D721Med (cell line): ENCODE measurements at places on chromosomes 11 and 22.

- DNase-seq, result no peak
These were observed 106.4 kb upstream of the SLC5A12 start for GRCh38 chr11:26828288-26828687.

DNA sequence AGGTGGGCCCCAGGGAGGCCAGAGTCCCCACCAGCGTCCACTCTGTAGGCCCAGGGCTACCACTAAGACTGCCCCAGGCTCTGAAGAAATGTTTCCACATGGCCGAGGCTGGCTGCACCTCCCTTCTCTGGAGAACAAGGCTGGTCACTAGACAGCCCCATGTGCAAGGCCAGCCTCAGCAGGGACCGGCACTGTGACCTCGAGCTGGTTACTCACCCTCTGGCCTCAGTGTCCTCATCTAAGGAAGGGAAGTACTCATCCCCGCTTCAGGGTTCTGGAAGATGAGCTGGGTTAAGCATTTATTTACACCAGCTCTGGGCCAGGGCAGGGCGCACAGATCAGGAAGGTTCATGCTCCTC lies 9.7 kb downstream of the PMM1 start:
- DNase-seq, result no peak

DNA sequence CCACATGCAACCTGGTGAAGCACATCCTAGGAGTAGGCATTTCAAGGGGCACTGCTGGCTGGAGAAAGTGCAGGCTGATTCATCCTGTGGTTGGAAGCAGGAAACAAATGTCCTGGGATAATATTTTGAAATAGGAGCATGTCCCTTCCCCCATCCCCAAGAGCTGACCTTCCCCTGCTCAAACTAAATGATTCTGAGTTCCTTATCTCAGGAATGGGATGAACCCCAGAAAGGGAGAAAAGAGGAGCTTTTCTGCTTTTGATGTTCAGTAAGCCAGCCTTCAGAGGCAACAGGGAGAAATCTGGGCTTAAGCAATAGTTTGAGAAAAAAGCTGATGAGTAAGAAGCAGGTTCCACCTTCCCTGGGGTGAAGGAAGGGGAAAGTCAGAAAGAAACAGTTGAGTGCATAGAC lies 19.5 kb upstream of the SPON1 start:
- no peak for DNase-seq

DNA sequence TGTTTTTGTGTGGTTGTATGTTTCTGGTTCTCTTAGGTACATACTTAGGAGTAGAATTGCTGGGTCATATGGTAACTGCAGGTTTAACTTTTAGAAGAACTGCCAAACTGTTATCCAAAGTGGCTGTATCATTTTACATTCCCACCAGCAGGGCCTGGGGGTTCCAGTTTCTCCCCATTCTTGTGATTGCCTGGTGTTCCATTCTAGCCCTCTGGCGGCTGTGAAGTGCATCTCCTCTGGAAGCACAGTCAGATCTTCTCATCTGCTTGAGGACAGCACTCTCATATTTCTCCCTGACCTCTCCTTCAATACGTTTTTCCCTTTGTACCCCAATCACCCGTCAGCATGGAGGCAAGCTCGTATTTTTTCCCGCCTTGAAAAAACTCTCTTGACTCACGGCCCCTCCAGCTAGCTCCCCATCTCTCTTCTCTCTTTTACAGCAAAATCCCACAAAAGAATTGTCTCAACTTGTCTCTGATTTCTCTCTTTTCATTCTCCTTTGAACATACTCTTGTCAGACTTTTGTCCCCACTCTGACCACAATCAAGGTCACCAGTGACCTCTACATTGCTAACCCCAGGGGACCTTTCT lies 56.8 kb upstream of the THY1 start:
- no peak for DNase-seq

GRCh38 chr11:44607319-44607962 lies 42.0 kb downstream of the CD82 start:
- no peak for DNase-seq

DNA sequence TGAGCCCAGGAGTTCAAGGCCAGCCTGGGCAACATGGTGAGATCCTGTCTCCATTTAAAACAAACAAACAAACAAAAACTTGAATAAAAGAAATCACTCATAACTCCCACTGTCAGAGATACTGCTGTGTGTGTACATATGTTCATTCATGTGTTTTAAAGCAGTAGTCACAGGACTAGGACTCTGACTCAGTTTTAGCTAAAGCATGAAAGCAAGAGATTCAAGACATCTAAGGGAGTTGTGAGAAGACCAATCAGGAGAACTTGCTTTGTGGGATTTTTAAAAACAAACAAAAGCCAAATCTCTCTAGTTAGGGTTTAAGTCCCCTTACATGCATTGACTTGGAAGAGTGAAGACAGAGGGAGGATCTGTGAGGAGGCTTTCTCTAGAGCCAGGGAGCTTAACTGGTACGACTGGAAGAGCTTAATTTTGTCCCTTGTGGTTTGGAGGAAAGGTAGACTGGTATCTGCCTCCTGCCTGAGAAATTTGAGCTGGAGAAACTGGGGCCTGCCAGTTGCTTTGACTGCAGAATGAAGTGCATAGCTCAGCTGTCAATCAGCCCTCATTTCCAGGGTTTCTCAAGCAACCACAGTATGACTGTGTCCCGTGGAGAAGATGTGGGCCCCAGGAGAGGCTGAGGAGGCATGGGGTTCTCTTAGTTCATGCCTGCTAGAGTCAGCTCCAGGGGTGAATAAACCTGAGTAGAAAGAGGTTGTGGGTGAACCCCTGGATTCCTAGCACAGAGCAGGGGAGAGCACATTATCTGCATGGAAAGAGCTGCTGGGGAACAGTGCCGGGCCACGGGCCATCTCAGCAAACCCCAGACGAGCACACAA lies 30.6 kb downstream of the EXPH5 start:
- no peak for DNase-seq

- DNase-seq, result no peak
These were observed 148.6 kb downstream of the TRIM29 start for GRCh38 chr11:119989159-119989821.

GRCh38 chr11:6630632-6631291 lies 11.5 kb upstream of the TPP1 start:
- no peak for DNase-seq

- no peak for DNase-seq
These were observed 3.1 kb upstream of the ADM start for GRCh38 chr11:10301656-10302358.

- DNase-seq, result peak; percentile 49
These were observed 2.2 kb downstream of the CPT1B start for GRCh38 chr22:50576070-50576469.

DNA sequence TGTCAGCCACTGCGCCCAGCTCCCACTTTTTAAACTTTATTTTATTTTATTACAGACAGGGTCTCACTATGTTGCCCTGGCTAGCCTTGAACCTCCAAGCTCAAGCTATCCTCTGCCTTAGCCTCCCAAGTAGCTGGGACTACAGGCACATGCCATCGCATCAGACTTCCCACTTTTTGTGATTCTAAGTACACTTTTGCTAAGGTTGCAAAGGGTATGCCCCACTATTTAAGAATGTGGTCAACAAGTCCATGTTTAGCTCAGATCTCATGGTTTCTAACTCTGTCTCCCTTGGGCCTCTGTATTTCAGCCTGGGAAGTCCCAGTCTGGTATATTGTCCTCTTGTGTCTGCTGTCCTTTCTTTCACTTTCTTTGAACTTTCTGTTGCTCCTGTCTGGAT lies 35.3 kb downstream of the EXPH5 start:
- no peak for DNase-seq

DNA sequence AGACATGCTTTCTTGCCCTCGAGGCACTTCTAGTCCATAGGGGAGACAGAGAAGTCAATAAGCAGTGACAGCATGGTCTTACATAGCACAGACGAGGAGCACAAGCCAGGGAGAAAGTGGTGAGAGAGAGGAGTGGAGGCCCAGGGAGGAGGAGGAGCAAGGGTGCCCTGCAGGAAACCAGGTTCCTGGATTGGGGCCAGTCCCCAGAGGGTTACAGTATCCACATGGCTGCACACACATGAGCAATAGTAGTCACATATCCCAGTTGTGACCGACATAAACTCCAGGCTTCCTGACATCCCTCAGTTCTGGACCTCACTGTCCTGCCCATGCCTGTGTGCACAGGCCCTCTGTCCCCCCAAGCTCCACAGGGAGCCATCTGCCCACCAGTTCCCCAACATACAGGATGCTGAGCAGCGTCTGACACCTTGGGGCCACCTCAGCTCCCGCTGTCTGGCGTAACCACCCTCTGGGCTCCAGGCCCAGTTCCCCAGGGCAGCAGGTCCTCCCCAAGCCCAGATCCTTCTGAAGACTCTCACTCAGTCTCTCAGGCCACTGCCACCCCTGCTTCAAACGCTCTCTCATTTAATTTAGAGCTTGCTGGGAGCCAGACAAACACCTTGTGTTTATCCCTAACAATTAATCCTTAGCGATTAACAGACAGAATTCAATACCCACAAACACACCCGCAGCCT lies 53.7 kb downstream of the DSCAML1 start:
- peak; percentile 73 for DNase-seq

DNA sequence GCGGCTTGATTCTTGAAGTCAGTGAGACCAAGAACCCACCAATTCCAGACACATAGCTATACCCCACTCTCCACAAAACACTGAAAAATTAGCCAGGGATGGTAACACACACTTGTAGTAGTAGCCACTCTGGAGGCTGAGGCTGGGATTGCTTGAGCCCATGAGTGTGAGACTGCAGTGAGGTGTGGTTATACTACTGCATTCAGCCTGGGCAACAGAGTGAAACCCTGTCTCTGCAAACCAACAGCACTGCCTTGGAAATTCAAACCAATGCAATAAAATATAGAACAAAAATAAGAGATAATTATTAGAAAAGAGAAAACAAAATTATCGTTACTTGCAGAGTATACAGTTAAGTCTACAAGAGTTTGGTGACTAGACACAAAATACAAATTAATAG lies 20.2 kb upstream of the PRDM10 start:
- no peak for DNase-seq

DNA sequence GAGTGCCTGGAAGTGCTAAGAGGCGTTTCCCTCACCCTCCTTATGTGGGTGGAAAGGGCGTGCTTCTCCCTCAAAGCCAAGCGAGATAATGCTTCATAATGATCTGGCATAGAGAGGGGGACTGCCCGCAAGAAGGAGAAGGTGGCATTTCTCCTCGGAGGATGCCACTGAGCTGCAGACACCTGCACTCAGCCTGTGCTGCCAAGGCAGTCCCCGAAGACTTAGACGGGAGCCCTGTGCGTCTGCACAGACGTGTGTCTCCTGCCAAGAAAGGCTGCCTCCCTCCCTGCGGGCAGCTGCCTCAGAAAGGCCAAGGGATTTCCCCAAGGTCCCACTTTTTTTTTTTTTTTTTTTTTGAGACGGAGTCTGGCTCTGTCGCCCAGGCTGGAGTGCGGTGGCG lies 48.1 kb upstream of the SPATA19 start:
- no peak for DNase-seq

GRCh38 chr11:126111458-126112116 lies 48.9 kb upstream of the CDON start:
- DNase-seq, result no peak

DNA sequence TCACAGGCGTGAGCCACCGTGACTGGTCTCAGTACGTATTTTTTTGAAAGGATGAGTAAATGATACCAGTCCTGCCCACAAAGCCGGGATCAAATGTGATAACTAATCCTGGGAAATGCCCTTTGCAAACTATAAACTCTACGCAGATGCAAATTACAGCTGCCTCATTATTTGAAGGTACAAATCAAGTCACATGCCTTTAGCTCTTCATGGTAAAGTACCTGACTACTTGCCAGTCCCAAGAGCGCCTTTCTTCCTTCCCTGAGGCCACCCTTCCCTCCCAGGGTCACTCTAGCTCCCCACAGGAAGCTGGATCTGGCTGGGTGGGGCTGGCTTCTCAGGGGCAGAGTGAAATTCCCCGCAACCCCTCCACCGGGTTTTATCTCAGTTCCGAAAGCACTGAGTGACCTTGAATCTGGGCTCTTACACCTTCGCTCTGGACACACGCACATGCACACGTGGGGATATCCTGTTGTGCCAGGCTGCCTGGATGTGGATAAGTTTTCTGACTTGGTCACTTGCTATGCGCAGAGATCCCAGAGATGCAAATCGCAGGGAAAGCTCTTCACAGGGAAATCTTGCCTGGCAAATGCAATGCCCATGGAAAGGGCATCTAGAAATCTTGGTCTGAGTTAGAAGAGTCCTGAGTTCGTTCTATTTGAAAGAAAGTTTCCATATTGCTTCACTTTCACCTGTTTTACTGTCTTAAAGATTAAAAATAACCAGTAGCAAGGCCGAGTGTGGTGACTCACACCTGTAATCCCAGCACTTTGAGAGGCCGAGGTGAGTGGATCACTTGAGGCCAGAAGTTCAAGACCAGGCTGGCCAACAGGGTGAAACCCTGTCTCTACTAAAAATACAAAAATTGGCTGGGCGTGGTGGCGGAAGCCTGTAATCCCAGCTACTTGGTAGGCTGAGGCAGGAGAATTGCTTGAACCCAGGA lies 8.5 kb downstream of the A4GALT start:
- DNase-seq, result no peak

DNA sequence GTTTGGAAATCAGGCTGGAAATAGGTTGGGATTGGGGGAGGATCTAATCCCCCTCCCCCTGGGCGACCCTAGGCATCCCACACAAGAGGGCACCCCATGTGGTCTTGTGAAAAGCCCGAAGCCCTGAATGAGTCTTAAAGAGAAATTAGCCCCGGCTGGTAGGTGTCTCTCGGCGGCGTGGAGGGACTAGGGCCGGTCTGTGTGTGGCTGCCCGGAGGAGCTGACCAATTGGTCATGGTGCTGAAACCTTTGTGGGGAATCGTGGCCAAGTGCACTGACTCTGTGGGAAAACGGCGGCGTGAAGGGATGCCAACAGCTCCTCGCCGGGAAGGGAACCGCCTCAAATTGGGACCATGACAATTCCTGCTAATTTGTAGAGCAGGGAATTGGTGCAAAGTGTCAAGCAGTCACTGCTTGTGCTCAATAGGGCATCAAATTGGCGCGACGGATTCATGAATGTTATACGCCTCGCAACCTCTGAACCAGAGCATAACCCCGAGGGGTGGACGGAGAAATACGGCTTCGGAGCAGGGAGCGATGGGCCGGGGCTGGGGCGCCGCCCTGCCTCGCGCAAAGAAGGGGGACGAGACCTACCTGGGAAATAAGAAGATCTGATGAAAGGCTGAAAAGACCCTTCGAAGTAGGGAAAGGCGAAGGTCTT lies 1.5 kb downstream of the DBX1 start:
- DNase-seq, result no peak

GRCh38 chr11:71102251-71102995 lies 150.0 kb downstream of the SHANK2 start:
- DNase-seq, result no peak

DNA sequence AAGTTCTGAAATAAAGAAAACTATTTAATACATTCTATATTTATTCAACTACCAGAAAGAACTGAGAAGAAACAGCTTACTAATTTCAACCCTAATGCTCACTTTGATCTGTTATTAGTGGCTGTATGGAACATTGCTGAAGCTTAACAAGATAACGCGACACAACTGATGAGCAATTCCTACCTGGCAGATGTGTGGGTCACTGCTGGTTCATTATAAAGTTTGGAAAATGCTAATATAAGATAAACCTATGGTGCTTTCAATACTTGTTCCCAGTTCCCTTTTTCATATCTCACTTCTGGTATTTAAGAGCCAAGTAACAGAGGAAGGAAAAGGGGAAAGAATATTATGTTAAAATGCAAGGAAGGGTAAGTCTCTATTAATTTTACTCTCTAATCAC lies 10.5 kb downstream of the CTSC start:
- DNase-seq, result no peak
